ENCODE measurements at places on chromosomes 2 and 18.
A peak's percentile ranks its signal among the peaks of the same experiment; 100 is the strongest.

GRCh38 chr18:75618146-75618545 is 190.6 kb upstream of the SMIM21 start:
- no peak for DNase-seq

- no peak for DNase-seq
Observed at GRCh38 chr2:75986617-75987016, 275.9 kb upstream of the GCFC2 start.

DNA sequence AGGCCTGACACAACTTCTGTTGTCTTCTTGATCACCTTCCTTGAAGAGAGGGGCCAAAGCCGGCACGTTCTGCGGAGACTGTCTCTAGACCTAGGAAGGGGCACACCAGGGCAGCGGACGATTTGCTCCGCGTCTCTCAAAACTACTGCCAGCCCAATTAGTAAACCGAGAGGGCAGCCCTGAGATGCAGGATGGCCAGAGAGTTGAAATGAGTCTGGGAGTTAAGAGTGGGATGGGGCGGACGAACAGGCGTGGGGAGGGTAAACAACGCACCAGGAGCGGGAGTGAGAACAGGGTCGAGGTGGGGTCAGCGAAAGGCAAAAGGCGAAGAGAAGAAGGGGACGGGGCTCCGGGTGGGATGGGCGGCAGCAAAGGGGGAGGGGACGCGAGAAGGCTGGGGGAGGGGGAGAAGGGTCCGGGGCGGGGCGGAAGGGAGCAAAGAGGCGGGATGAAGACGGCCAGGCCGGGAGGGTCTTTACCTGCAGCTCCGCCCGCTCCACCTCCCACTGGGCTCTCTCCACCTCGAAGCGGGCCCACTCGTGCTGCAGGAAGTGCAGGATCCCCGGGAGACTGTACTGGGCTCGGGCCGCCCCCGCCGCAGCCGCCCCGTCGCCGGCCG is 476 bp downstream of the STRN start:
- peak; percentile 8 for DNase-seq

DNA sequence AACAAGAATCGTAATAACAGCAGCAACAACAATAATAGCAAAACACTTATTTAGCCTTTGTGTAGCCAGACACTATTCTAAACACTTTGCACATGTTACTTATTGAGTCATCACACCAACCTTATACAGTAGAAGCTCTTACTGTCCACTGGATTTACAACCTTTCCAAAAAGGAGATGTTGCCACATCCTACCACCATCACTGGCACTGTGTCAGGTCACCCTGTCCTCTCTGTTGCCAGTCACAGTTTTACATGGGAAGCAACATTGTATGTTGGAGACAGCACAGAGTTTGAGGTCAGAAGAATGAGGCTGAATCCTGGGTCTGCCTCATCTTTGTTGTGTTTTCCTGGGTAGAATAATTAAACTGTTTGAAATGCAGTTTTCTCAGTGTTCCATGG is 201.4 kb upstream of the EPAS1 start:
- DNase-seq: peak; percentile 59

GRCh38 chr2:70258532-70258875 is 567 bp downstream of the PCYOX1 start:
- DNase-seq: peak; percentile 73

DNA sequence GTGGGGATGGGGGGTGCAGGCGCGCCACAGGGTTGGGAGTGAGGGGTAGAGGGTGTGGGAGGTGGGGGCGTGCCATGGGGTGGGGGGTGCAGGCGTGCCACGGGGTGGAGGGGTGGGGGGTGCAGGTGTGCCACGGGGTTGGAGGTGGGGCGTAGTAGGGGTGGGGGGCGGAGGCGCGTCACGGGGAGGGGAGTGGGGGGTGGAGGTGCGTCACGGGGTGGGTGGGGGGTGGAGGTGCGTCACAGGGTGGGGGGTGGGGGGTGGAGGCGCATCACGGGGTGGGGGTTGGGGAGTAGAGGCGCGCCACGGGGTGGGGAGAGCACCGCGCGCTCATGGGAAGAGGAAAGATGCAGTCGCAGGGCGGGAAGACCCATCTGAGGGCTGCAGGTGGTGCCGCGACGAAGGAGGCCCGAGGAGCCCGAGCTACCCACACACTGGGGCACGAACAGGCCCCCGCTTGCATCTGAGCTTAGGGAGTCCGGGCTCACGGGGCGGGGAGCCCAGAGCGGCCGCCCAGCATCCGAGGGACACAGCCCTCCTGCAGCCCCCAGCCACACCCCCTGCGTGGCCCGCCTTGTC is 37.5 kb downstream of the SNED1 start:
- DNase-seq: no peak

DNA sequence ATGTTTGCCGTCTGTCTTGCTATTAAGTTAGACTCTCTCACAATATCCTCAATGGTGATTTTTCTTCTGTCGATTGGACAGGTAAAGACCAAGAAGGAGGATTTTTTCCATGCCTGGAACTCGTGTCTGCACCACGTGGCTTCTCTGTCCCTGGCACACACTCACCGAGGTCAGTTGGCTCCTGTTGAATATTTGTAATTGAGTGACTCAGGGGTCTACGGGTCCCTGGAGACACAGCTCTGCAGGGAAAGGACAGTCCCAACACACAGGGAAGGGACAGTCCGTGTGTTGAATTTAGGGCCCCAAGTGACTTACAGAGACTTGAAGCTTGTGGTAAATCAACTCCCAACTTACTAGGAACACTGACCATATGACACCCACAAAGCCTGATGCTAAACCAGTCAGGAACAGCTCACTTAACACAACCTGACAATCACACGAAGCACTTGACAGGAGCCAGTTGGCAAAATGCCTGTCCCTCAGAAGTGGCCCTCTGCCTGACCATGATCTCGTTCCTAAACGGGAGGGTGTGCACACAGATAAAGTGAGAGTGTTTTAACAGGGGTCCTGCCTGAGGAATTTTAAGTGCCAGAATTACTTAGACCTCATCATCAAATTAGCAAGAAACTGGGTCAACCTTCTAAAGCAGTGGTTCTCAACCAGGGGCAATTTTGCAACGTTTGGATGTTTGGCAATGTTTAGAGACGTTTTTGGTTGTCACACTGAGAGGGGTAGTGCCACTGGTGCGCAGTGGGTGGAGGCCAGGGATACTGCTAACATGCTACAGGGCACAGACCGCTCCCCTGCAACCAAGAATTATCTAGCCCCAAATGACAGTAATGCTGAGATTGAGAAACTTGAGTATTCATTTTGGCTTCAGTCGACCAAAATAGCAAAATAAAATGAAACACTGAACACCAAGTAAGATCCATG is 88.9 kb upstream of the BCL2L11 start:
- peak; percentile 2 for DNase-seq

DNA sequence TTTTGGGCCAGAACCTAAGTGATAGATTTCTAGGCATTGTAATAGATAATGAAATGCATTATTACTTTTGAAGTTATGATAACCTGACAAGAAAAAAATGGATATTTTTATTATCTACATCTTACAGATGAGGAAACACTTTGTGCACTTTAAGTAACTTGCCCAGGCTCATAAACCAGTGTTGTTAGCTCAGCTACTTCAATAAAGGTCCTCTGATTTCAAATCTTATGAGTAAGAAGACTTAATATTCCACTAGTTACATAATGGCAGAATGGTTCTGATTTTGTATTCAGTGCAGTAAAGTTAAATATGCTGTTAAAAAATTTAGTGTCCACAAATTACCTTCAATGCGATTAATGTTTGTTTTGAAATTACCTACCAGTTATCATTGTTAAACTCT is 199.0 kb downstream of the BABAM2 start:
- no peak for DNase-seq

DNA sequence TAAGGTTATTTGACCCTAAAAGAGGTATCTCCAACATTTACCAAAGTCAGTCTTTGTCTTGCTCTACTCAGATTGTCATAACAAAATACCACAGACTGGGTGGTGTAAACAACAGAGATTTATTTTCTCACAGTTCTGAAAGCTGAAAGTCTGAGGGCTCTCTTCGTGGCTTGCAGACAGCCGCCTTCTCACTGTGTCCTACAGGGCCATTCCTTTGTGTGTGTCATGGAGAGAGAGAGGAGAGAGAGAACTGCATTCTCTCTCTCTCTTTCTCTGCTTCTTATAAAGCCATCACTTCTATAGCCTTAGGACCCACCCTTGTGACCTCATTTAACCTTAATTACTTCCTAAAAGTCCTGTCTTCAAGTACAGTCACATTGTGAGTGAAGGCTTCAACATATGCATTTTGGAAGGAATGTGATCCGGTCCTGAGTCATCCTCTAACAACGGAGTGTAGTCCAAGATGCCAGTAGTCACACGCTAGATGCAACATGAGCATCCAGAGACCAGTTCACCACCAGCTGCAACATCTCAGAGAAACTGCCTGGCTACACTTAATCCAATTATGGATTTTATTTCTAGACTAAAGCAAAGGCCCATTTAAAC is 130.2 kb downstream of the CD226 start:
- DNase-seq: peak; percentile 80

- DNase-seq: no peak
Observed at GRCh38 chr2:121483021-121483420, 47.7 kb upstream of the RNU4ATAC start.

DNA sequence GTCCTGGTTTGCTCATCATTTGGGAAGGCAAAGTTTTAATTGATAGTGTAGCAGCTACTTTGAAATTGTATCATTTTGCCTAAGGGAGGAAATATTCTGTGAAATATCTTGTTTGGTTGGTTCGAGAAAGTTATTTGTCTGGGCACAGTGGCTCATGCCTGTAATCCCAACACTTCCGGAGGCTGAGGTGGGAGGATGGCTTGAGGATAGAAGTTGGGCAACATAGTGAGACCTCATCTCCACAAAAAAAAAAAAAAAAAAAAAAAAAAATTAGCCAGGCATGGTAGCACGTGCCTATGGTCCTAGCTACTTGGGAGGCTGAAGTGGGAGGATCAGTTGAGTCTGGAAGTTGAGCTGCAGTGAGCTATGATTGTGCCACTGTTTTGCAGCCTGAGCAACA is 3.1 kb upstream of the ADGRF3 start:
- no peak for DNase-seq

- DNase-seq: no peak
Observed at GRCh38 chr18:36334798-36335197, 37.3 kb downstream of the FHOD3 start.

GRCh38 chr2:188952901-188953300 is 21.3 kb upstream of the COL3A1 start:
- no peak for DNase-seq

DNA sequence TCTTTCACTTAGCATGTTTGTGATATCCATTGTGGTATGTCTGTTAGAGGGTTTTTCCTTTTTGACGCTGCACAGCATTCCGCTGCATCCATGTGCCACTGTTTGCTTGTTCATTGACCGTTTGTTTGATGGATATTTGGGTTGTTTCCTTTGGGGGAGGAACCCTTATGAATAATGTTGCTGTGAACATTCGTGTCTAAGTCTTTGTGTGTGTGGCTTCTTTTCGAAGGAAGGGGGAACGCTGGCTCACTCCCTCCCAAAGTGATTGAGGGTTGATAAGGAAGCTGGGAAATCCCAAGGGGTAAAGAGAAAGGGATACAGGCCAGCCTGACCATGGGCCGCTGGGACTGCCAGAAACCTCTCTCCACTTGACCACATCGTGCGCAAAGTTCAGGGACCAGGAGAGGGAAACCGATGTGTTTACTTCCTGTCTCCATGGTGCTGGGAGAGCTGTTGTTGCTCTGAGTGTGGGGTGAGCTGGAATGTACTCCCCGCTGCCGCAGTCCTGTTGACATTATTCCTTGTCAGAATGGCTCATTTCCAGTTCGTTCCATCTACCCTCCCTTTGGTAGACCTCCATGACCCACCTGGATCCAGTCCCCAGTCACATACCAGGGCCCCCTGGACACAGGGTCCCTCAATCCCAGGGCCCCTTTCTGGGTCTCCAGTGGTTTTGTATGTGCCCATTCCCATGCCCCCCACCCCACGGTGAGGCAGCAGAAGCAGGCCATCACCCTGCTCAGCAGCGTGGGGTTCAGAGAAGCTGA is 39.6 kb downstream of the HS1BP3 start:
- peak; percentile 98 for DNase-seq

GRCh38 chr2:38185012-38185491 is 109.1 kb upstream of the CYP1B1 start:
- peak; percentile 98 for DNase-seq

DNA sequence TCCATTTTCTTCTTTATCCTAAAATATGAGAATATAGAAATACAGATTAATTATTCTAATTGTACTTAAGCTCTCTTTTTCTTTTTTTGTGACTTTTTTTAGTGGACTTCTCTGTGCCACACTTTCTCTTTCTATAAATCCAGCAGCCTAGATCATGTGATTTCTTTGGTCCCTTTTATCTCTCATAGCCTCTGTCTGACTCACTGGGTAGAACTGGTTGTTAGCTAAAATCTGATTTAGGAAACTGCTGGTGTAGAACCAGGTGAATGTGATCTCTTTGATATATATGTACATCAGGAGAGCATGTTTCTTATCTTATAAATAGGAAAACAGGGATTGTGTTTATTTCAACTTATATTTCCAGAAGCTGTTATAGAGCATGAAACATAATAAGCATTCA is 54.9 kb downstream of the VRK2 start:
- no peak for DNase-seq

GRCh38 chr18:57586251-57587049 is at the start of gene FECH:
FECH (minus strand) TSS chr18:57586702; CDS start chr18:57586620, 82 bp downstream.
- peak; percentile 55 for DNase-seq

GRCh38 chr2:181589779-181590178 is 67.1 kb downstream of the CERKL start:
- DNase-seq: no peak

DNA sequence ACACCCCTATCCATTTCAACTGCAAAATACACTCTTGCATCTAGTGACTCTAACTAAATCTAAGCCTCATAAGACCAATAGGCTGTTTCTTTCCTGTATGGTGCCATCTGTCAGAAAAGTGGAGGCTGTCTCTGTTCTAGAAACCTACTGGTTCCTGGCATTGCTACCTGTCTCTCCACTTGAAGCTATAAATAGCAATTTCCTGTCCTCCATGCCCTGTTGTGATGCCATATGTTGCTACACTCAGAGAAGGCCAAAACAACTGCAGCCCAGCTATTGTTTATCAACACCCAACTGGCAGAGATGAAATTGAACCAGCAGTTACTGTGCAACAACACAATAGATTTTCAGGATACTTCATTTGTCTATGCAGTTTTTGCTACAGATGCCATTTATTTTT is 1355.1 kb upstream of the SLC39A10 start:
- no peak for DNase-seq

DNA sequence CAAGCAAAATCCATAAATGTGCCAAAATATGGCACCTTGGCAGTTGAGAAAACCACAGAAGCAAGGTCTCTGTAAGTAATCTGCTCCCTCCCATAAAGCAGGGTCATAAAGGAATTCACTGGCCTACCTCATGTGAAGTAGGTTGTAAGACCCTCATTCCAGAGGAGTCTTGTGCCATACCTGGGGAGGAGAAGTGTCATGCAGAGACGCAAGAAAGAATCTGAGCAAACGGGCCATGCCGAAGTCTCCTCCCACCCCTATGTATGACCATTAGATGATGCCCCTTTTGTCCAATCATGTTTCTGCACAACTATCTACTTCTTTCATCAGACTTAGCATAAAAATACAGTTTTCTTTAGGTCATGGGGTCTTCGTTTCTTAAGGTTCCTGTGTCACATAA is 14.6 kb downstream of the NMUR1 start:
- DNase-seq: no peak
